ENCODE measurements at places on chromosomes 13 and 19.

GRCh38 chr13:111893607-111894443, 173.1 kb upstream of the SOX1 start:
- no peak for DNase-seq

DNA sequence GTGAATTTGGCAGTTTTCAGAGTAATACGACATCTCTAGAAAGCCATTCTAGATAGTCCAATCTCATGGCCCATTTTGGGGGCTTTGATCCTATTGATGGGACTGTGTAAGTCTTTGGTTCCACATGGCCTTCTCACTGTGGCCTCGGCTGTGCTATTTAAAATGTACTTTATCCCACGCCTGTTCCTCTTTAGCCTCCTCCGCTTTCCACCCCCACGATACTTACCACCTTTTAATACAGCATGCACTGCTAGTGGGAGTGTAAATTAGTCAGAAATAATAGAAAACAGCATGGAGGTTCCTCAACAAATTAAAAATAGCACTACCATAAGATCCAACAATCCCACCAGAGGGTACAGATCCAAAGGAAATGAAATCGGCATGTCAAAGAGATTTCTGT, 28.3 kb upstream of the CEBPG start:
- no peak for DNase-seq

DNA sequence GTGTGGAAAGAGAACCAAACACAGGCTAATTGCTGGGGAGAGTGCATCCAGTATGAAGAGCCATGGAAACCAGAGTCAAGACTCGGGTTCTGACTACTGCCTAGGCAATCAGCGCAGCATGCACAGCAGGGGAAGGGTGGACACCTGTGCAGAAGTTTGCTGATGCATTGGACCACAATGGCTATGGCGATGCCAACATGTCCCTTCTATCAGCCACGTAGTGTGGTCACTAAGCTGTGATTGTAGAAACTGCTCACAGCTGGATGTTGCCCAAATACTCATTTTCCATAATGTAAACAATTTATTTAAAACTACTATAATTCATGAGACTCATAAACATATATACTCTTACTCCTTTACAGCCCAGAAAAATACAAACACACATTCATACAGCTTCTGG, 1718.2 kb downstream of the EFNB2 start:
- DNase-seq = no peak

DNA sequence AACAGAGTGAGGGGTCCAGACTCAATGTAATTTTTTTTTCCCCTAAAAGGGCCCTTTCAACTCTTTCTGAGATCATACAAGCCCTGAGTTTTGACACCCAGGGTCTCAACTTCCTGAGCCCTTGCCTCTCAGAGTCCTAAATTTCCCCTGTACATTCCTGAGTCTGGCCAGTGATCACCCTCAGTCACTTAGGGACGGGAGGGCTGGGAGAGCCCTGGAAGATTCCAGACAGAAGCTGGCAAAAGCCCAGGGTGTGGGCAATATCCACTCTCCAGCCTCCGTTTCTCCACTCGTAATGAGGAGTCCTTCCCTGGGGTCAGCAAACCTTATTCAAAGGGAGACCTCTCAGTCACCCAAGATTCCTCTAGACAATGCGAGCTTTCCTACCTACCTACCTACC, 1.6 kb downstream of the PPP1R13L start:
- DNase-seq = no peak

DNA sequence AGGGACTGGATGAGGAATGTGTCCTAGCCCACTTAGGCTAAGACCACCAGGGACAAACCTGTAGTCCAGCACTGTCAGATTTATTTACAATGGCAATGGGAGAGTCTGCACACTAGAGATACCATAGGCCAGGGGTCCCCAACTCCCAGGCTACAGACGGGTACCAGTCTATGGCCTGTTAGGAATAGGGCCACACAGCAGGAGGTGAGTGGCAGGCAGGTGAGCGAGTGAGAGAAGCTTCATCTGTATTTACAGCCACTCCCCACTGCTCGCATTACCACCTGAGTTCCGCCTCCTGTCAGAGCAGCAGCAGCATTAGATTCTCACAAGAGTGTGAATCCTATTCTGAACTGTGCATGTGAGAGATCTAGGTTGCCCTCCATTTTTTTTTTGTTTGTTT, 2.4 kb downstream of the THAP8 start:
- peak; percentile 66 for DNase-seq

GRCh38 chr19:33878910-33879810, 82.5 kb downstream of the KCTD15 start:
- no peak for DNase-seq

DNA sequence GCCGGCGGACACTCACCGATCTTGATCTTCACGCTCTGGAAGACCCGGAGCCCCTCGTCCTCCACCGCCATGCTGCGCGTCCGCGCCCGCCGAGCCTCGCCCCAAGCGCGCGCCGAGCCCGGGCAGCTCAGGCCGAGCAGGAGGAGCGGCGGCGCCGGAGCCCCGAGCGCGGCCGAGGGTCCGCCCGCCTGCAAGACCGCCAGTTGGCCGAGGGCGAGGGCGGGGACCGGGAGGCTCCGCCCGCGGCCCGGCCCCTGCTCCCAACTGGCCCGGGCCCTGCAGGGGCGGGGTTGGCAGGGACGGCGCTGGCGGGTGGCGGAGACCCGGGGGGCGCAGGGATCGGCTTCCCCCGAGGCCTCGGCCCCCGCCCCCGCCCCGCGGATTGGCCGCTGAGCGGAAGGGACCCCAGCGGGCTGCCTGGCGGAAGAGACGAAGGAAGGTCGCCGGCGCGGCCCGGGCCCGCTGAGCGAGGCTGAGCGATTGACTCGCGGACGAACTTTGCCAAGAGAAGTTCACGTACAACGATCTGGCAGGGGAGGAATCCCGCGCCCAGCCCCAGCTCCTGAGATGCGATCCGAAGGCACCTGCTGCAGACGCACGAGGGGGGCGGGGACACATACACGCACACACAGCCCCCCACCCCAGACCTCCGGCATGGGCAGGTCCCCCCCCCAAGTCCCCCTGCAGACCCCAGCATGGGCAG, at the start of gene RASA3:
RASA3 (minus strand) TSS at position 205 of the 703 bp plus-strand sequence; CDS start at position 71, 134 bp downstream.
- DNase-seq = no peak

DNA sequence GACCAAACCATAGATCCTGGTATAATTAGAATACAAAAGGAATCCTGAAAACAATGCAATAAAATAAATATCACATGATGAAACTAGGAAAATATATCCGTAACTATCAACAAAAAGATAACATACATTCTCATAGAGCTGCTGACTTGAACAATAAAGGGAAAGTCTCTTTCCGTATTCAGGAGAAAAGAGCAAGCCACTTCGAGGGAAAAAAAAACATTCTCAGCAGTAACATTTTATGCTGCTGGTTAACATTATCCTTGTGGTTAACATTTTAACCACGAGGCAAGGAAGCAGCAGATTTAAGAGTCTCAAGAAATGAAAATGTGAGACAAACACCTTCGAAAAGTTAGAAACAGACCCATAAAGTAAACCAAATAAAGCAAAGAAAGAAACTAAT, 25.8 kb downstream of the NALCN start:
- DNase-seq = no peak

- DNase-seq = no peak
Measured at GRCh38 chr13:64553411-64554129, 2676.6 kb downstream of the PCDH9 start.

- no peak for DNase-seq
Measured at GRCh38 chr19:6531956-6532243, 1.1 kb downstream of the TNFSF9 start.

GRCh38 chr13:102212729-102213128, 189.1 kb downstream of the FGF14 start:
- no peak for DNase-seq

- DNase-seq = no peak
Measured at GRCh38 chr19:18967358-18968146, 26.5 kb upstream of the HOMER3 start.

DNA sequence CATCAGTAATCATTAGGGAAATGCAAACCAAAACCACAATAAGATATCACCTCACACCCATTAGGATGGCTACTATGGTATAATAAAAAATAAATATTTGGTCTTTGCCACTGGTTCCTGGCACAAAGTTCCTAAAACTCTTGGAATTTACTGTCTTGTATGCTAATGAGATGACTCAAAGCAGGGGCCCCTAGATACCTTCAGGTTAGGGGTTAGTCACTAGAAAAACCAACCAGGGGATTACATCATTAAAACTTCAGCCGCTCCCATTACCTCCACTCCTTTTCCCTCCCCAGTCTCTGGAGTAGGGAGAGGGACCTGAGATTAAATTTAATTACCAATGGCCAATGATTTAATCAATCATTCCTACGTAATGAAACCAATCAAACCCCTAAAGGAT, 49.6 kb downstream of the THSD1 start:
- DNase-seq = no peak

DNA sequence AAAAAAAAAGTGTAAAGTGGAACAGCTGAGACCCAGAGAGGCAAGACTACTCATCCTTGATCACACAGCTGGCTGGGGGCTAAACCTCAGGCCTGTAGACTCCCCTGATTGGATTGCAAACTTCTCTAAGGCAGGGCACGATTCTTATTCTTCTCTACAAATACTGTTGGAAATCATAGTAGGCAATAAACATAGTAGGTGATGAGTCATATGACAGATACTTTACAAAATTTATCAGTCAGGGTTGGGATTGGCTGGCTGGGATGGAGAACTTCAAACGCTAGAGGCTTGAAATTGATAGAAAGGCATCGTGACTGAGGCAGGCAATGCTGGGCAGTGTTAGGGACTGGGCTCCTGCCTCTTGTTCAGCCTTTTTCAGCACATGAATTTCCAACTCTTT, 5.9 kb upstream of the MATK start:
- DNase-seq = no peak

- no peak for DNase-seq
Measured at GRCh38 chr19:41771410-41771809, 16.1 kb downstream of the CEACAM6 start.

DNA sequence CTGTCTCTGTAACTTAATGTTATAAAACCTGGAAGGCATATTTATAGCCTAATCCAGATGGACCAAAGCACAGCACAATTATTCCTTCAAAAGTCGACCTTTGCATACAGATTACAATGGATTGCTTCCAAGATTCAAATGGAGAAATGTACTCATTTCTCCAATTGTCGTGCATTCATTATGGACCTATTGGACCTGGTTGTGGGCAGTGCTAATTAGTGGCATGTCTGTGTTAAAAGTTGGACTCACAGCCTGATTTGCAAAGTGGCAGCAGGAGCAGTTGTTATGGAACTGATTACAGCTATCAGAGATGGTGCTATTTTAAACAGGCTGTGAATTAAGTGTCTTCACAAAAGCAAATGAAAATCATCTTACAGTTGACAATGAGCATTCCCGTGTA, 1529.3 kb upstream of the SLC10A2 start:
- no peak for DNase-seq

- no peak for DNase-seq
Measured at GRCh38 chr13:98345107-98345935, 168.3 kb upstream of the RNF113B start.

DNA sequence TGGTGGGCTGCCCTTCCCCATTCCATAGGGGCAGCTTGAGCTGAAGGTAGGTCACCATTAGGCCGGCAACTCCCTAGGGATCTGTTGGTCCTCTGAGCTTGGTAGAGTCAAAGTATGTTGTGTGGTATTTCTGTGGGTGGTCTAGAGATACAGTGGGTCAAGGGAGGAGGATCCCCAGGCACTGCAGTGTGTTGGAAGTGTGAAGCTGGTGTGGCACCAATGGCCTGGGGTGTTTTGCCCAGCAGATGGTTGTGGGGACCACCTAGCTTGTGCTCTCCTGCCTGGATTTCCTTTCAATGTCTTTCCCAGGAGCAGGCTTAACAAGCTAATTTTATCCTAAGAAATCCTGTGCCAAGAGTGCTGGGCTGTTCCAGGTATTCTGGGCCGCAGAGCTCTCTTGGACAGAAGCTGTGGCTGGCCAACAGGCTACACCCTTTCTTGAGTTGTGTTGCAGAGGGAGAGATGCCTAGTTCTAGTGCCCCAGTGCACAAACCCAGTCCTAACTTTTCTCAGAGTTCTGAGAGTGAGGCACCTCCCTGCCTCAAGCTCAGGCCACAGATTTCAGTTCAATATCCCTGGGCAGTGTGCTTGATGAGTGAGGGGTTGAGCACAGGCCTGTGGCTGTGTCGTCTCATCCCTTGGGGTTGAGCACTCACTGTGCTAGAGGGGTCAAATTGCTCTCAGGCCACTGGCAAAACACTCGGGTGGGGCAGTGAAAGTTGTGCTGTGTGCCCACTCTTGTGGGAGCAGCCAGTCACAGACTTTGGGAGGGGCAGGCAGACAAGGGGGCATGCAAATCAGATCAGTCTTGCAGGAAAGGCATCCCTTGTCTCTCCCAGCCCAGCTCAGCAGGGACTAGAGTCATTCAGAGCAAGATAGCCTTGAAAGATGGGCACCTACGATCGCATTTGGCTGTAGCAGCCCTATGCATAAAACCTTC, 1806.1 kb upstream of the MIR17HG start:
- no peak for DNase-seq

DNA sequence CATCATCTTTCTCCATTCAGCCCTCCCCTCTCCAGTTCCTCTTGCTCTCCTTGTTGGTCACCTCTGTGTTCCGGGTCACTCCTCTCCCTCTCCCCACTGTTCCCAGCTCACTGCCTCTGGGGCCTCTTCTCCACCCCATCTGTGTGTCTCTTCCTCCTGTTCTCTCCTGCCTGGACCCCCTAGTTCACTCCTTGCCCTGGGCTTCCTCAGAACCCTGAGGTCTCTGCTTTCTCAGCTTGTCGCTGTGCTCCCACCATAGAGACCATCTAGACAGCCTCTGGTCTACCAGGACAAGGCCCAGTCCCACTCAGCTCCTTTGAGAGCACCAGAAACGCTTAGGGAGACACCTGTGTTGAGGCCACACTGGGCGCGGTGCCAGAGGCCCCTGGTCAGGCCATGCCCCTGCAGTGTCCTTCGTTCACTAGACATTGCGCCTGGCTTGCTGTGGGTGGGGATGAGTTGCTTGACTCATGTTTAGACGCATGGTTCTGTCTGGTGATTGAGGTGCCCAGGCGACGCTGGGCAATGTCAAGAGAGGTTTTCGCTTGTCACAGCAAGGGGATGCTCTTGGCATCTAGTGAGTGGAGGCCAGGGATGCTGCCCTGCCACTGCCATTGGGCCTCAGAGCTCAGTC, 4.8 kb downstream of the LENG9 start:
- no peak for DNase-seq

DNA sequence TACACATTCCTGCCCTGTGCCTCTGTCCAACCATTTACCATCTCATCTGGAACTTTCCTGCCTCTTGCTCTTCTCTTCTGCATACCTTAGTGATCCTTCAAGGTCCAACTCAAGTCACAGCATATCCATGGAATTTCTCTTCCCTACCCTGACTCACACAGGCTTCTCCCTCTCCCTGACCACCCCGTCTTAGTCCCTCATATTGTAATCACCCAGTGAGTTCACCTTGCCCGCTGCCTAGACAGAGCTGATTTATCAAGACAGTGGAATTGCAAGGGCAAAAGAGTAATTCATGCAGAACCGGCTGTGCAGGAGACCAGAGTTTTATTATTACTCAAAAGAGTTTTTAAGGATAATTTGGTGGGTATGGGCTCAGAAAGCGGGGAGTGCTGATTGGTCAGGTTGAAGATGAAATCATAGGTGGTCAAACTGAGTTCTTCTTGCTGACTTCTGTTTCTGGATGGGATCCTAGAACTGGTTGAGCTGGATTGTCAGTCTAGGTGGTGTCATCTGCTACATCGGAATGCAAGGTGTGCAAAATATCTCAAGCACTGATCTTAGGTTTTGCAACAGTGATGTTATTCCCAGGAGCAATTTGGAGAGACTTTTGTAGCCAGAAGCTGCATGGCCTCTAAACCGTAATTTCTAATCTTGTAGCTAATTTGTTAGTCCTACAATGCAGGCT, 67.2 kb downstream of the HSPH1 start:
- no peak for DNase-seq

- no peak for DNase-seq
Measured at GRCh38 chr19:46056536-46056935, 15.7 kb upstream of the IGFL4 start.

Data from NCI-H510A (cell line).